ENCODE measurements at places on chromosomes 2 and 18. TPM values are rescaled to one million over a fixed set of nuclear protein-coding genes. Genes with fewer than 3 reads are reported as not detected.

The AGXT gene
- total RNA-seq, result not detected

The LCT gene
- under 0.01 TPM for total RNA-seq

DNA sequence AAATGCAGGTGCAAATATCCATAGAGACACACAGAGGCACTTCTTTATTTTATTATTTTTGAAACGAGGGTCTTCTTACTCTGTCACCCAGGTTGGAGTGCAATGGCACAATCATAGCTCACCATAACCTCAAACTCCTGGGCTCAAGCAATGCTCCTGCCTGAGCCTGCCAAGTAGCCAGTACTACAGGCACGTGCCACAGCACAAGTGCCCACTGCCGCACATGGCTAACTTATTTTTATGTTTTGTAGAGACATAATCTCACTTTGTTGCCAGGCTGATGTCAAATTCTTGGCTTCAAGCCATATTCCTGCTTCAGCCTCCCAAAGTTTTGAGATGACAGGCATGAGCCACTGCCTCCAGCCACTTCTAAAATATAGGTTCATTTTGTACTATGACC is 537.6 kb downstream of the THSD7B start:
- no peaks in the 10 kb centered on the region for H3K4me1 ChIP-seq
- H3K27ac ChIP-seq, result no peak overlapping the region
- DNase-seq, result no peak
- H3K36me3 ChIP-seq, result no peaks in the 10 kb centered on the region
- no peaks in the 10 kb centered on the region for H3K27me3 ChIP-seq

The SERPINB10 gene
- not detected for total RNA-seq

DNA sequence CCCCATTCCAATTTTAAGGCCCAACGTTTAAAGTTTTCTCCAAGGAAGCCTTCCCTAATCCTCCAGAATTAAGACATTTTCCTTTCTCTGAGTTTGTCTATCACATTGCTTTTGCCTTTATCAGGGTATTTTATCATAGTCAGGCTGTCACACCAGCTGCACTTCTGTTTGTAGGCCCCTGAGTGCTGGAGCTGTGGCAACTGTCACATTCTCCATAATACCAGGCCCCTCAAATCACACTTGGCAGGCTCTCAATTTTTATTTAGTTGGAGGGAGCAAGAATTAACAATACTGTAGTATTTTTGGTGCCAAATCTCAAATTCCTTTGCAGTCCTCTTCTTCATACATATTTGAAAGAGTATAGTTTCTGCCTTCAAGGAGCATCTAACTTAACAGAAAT is 122.2 kb downstream of the FSHR start:
- no peaks in the 10 kb centered on the region for H3K27me3 ChIP-seq
- H3K36me3 ChIP-seq, result no peaks in the 10 kb centered on the region
- H3K27ac ChIP-seq, result no peak overlapping the region
- DNase-seq, result no peak

DNA sequence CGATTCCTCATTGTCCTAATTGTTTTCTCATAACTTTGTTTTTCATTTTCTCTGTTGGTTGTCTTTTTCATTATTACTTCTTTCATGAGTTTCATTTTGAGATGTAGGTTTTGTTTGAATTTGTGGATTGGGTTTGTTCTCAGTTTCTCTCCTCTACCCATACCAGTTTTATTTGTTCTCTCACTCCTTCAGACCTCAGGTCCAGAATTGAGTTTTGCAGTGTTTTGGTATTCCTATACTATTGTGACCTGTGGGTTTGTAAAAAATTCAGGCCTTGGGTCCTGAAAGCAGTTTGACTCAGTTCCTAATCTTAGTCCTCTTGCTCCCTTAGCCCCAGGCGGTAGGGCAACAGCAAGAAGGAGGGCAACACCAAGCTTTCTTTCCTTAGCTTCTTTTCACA is 28.3 kb upstream of the UBE2E3 start:
- H3K27ac ChIP-seq, result no peak overlapping the region
- H3K36me3 ChIP-seq, result no peaks in the 10 kb centered on the region
- H3K27me3 ChIP-seq, result no peaks in the 10 kb centered on the region
- no peak for DNase-seq
- no peak overlapping the region for H3K4me3 ChIP-seq

- H3K27ac ChIP-seq, result no peak overlapping the region
- H3K36me3 ChIP-seq, result no peaks in the 10 kb centered on the region
- no peaks in the 10 kb centered on the region for H3K27me3 ChIP-seq
- DNase-seq, result no peak
Observed at GRCh38 chr2:7288484-7288883, 371.3 kb downstream of the RNF144A start.

The INPP5D gene
- total RNA-seq, result under 0.01 TPM

GRCh38 chr2:1925928-1926327 is 181.6 kb upstream of the PXDN start:
- H3K27ac ChIP-seq, result no peak overlapping the region
- H3K36me3 ChIP-seq, result no peaks in the 10 kb centered on the region
- H3K4me1 ChIP-seq, result no peaks in the 10 kb centered on the region
- DNase-seq, result no peak
- no peak overlapping the region for H3K4me3 ChIP-seq
- no peaks in the 10 kb centered on the region for H3K27me3 ChIP-seq

The CNRIP1 gene
- 25.6 TPM for total RNA-seq

- H3K27ac ChIP-seq, result no peak overlapping the region
- no peaks in the 10 kb centered on the region for H3K4me1 ChIP-seq
- no peak overlapping the region for H3K4me3 ChIP-seq
- no peaks in the 10 kb centered on the region for H3K36me3 ChIP-seq
Observed at GRCh38 chr2:158319269-158319668, 137.3 kb downstream of the CCDC148 start.
